ENCODE measurements at places on chromosomes 5 and 9. TPM values are rescaled to one million over a fixed set of nuclear protein-coding genes. Genes with fewer than 3 reads are reported as not detected.

GRCh38 chr9:70411930-70412831, 2.3 kb downstream of the KLF9 start:
- DNase-seq = peak; percentile 73

DNA sequence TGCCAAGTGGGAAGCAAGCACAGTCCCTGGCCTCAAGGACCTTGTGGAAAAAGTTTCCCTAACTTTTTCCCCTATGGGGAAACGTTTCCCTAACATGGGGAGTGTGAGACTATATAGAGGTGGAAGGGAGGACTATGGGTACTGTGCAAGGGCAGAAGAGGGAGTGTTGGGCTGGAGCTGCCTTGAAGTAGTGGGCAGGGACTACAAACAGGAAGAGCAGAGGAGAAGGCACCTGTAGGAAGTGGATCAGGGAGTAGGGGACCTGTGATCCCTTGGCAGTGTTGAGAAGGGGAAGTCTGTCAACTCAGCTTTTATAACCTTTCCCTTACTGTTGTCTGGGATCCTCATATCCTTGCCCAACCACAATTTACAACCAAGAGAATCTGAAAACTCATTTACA, 1.4 kb downstream of the CMYA5 start:
- no peak for DNase-seq

DNA sequence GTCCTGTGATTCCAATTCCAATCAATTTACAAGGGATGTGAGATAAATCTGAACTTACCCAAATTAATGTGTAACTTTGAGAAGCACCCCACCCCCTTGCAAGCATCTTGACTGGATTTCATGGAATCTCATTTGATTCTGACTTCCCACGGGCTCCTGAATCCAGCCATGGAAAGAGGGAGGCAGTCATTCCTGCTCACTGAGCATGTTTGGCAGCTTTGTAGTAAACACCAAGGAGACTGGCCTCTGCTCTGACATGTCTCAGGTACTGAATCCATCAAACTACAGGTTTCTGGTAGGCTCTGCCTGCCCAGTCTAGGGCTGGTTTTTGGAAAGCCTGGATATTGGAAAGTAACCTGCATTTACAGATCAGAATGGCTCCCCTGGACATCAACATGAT, 357.6 kb downstream of the ARHGEF28 start:
- no peak for DNase-seq

DNA sequence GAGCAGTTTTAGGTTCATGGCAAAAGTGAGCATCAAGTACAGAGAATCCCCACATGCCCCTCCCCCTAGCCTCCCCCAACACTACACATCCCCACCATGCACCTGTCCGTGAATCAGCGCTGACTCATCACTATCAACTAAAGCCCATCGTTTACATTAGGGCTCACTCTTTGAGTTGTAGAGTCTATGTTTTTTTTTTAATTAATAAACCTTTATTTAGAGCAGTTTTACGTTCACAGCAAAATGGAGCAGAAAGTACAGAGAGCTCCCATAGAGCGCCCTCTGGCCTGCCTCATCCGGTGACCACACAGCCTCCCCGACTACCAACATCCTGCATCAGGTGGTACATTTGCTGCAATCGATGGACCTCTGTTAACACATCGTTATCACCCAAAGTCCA, 47.9 kb upstream of the UNC5A start:
- DNase-seq = no peak

DNA sequence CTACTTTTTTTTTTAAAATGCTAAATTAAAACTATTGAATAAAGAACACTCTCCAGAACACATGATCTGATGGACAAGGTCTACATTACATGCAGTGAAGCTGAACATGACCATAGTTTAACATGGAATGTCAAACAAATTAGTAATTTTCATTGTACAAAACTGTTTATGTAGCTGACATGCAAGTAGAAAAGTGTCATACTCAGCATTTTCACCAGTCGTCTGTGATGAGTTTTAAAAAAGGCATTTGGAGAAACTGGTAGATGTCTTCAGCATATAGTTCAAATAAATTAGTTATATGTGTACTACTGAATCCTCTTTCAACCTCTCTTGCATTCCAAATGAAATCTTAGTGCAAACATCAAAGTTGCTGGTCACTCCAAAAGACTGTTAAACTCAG, 301.9 kb downstream of the FER start:
- no peak for DNase-seq

- DNase-seq = no peak
These were observed 114.3 kb downstream of the MVB12B start for GRCh38 chr9:126440940-126441339.

- no peak for DNase-seq
These were observed 103.8 kb upstream of the LIFR start for GRCh38 chr5:38660194-38660668.

DNA sequence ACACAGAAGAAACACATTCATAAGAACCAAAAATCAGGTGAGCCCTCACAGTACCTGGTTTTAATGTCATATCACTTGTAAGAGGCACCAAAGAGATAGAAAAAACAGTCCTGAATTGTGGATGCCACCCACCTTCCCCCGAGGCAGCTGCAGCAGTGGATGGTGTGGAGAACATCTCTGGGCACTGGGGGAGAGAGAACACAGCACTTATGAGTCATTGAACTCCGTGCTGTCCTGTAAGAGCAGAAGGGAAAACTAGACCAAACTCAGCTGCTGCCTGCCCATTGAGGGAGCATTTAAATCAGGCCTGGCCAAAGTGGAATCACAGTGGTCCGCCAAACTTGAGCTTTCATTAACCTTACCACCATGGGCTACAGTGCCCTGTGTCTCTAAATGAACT, 296.2 kb downstream of the SPATA31D1 start:
- DNase-seq = no peak

DNA sequence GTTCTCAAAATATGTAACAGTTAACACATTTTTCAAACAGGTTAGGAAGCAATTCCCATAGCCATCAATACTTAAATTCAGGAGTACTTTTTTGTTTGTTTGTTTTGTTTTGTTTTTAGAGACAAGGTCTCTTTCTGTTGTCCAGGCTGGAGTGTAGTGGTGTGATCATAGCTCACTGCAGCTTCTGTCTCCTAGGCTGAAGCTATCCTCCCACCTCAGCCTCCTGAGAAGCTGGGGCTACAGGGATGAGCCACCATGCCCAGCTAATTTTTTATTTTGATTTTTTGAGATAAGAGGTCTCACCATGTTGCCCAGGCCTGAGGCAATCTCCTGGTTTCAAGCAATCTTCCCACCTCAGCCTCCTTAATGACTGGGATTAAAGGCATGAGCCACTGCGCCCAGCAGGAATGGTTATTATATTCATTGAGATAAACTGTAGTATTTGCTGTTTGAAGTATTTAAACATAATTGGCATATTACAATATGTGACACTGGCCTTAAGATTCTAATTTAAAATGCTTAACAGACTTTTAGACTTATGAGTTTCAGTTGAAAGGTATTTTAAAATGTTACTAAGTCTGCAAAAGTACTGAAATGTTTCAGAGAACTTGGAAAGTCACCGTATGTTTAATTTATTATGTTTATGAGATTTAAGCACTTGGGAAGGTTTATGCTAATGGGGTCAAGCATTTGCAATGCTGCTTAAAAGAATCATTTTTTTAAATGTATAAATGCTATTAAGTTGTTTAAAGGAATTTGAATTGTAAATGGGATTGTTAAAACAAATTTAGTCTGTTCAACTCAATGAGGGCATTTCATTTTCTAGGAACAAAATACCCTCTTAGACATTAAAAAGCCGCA, 17.0 kb downstream of the UTP15 start:
- no peak for DNase-seq

- DNase-seq = no peak
These were observed 15.2 kb downstream of the HK3 start for GRCh38 chr5:176883700-176884570.

DNA sequence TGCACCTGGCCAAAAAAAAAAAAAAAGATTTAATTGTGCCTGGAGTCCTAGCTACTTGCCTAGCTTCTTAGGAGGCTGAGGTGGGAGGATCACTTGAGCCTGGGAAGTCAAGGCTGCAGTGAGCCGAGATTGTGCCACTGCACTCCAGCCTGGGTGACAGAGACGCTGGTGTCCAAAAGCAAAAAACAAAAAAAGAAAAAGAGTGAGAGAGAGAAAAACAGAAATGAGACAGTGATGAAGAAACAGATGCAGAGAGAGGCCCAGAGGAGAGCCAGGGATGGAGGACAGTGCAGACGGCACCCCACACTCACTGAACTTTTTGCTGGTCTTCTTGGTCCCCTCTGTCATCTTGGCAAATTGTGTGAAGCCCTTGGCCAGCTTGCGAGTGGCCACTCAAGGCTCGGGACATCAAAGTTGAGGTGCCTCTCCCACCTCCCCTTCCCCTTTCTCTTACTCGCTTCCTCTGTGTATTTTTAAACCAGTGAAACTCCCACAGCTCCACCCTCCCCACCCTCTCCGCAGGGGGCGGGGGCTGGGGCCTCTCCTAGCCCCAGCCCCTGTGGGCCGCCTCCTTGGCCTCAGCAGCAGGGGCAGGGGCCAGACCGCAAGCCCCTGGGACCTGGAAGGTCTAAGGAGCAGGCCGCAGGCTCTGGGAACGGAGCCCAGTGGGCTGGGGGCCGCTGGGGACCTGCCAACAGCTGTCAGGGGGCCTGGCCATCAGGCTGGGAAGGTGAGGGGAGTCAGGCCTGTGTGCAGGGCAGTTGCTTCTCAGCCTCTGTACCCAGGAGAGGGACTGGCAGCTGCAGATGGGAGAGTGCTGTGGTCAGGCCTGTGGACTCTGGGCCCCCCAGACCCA, at the start of gene SH2D3C:
Gene SH2D3C, minus strand, starts transcription at position 387 of the 856 bp plus-strand sequence. Its CDS starts 39 bp downstream, at position 348.
- DNase-seq = peak; percentile 73

- no peak for DNase-seq
These were observed 4.1 kb downstream of the GLRX start for GRCh38 chr5:95818181-95819147.

- no peak for DNase-seq
These were observed 187.7 kb upstream of the TLE4 start for GRCh38 chr9:79384091-79384490.

DNA sequence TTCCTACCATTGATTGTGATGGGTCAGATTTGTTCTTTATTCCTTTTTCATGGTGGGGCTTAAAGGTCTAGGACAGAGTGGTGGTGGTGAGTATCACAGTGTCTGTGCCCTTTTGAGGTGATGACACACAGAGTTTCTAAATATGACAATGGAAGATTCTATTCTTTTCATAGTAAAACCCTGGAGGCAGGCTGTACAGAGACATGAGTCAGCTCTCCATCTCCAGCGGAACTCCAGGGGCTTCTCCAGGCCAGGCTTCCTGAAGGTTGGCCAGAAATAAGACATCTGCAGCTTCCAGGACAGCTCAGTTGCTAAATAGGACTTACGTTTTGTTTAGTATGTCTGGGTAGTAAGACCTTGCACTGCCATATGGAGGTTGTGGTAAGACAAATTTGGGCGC, 229.5 kb downstream of the CD180 start:
- no peak for DNase-seq

DNA sequence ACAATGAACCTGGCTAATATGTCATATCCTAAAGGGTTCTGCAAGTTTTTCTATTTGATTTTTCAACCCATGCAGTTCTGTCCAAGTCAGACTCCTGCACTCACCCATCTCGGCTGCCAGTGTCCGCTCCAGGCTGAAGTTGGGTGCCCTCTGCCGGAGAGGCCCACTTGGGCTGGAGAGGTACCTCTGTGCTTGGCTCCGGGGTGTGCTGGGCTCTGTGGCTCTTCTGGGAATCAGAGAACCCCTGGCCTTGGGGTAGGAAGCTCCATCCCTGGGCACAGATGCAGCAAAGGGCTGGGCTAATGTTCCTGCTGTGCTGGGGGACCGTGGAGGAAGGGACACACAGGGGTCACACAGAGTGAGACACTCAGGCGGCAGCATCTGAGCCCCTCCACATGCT, 26.2 kb downstream of the ORM2 start:
- no peak for DNase-seq

DNA sequence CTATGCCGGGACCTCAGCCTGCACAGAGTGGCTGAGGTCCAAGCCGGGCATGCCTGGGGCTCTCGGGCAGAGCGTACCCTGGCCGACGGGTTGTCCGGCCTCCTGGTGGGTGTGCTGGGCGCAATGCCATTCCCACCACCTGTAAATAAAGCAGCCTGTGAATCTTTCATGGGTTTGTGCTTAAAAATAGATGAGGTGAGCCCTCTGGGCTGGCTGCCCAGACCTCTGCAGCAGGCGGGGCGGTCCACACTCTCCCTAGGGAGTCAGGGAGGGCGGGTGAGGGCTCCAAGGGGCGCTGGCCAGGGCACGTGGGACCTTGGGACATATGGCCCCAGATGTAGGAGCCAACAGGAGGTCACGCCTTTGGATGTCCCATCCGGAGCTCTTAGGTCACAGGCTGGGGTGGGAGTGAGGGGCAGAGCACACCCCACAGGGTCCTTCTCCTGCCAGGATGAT, 3.6 kb upstream of the AGPAT2 start:
- no peak for DNase-seq

GRCh38 chr5:3101561-3101960, 350.1 kb upstream of the IRX2 start:
- no peak for DNase-seq

- DNase-seq = no peak
These were observed 80.2 kb downstream of the DOCK2 start for GRCh38 chr5:169717288-169717687.

DNA sequence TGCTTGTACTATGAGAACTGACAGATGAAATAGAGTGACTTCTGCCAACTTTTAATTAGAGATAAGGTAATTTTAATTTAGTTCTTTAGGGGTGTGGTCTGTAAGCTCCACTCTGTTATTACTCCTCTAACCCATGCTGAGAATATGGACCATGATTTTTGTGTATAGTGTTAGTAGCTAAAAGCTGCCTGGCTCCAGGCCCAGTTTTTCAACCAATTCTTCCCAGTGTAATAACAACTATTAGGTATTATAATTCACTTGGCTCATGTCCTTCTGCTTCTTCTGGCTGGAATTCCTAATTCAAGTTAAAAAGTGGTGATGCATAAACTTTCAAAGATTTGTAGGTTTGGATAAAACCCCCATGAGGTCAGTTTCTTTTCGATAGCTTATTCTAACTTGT, 216.3 kb downstream of the ISL1 start:
- DNase-seq = no peak

- no peak for DNase-seq
These were observed 5.5 kb downstream of the NR3C1 start for GRCh38 chr5:143398053-143398355.

- DNase-seq = peak; percentile 62
These were observed at the start of gene TRAF1 for GRCh38 chr9:120926397-120926928. TRAF1 (minus strand) TSS chr9:120926796; CDS start chr9:120926075, 721 bp downstream.

- DNase-seq = no peak
These were observed 134.2 kb upstream of the PRSS3 start for GRCh38 chr9:33661176-33661575.

DNA sequence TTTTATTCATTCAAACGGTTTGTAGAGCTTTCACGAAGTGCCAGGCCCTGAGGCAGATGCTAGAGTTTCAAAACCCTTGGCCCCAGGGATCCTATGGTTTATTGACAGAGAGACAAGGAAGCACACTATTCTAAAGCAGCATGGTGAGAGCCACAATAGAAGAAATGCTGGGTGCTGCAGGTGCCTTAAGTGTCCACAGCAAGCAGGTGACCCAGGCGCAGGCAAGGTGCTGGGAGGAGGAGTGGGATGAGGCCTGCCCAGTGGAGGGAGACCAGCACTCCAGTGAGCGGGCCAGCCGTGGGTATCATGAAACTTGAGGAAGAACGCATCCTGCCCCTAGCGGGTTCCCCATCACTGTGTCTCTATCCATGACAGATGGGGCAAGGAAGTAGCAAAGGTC, 71.0 kb downstream of the OSMR start:
- DNase-seq = no peak

- no peak for DNase-seq
These were observed 520 bp upstream of the DHFR start for GRCh38 chr5:80655231-80655774.

PCDHGA7 gene
- 0.28 TPM for total RNA-seq

LVRN gene
- not detected for total RNA-seq

ST8SIA4 gene
- 39.2 TPM for total RNA-seq

ANKRD34B gene
- not detected for total RNA-seq

ASPN gene
- total RNA-seq = not detected

C9orf153 gene
- 0.30 TPM for total RNA-seq
